CD4-positive, alpha-beta T cell treated with Interleukin-15 for 1 hour (primary cell): ENCODE measurements at places on chromosomes 1 and 21.

GRCh38 chr1:27660300-27660835 lies 11.6 kb downstream of the IFI6 start:
- DNase-seq: no peak

- no peak for DNase-seq
Observed at GRCh38 chr1:17565461-17566252, 26.2 kb downstream of the ARHGEF10L start.

- no peak for DNase-seq
Observed at GRCh38 chr1:212738330-212738729, 38.7 kb upstream of the BATF3 start.

GRCh38 chr1:169739980-169740379 lies 6.1 kb upstream of the SELE start:
- no peak for DNase-seq

DNA sequence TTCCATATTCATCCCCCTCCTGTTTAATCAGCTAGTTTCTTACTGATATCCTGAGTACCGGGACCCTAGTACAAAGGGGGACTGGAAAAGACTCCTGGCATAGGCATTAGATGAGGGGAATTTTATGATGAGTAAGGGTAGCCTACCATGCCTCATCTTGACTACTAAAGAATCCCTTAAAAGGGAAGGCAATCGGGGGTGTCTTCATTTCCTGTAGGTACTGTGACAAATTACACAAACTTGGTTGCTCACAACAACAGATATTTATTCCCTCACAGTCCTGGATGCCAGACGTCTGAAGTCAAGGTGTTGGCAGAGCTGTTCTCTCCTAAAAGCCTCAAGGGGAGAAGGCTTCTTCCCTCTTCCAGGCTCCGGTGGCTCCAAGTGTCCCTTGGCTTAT lies 28.9 kb upstream of the RUNX1 start:
- no peak for DNase-seq

DNA sequence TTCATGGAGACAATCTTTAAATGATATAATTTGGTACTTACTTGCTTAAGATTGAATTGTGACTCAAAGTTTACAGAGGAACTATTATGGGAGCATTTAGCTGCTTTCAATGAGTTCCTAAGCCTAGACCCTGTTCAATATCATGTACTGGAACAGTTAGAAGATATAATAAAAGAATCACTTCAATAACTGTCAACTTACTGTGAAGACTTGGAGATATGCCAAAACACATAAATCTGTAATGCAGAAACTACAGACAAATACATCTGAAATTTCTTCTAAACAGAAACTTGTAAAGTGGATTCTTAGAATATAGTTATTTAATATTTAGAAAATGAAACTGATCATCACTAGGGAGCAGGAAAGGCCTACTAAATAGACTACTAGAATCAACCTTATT lies 259.3 kb downstream of the HLX start:
- no peak for DNase-seq

GRCh38 chr1:80675454-80675853 lies 1125.3 kb upstream of the ADGRL2 start:
- DNase-seq: no peak

GRCh38 chr1:159999204-159999603 lies 32.6 kb downstream of the PIGM start:
- DNase-seq: no peak

DNA sequence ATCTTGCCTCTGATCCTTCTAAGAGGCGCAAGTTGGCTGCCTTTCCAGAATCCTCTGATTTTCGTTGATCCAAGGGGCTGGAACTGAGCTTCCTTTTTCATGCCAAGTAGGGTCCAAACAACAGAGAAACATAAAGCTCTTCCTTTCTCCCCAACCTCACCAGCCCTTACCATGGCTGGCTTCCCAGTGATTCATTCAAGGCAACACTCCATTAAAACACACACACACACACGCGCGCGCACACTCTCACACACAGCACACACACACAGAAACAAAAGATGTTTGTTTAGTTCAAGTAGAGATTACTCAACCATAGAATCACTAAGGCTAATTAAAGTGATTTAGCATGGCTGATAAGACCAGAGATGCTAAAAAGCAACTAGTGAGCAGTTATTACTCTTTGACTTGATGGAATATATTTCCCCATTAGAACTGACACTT lies 13.0 kb upstream of the GUCA2A start:
- DNase-seq: no peak

- DNase-seq: no peak
Observed at GRCh38 chr1:70966018-70966638, 81.5 kb downstream of the PTGER3 start.

DNA sequence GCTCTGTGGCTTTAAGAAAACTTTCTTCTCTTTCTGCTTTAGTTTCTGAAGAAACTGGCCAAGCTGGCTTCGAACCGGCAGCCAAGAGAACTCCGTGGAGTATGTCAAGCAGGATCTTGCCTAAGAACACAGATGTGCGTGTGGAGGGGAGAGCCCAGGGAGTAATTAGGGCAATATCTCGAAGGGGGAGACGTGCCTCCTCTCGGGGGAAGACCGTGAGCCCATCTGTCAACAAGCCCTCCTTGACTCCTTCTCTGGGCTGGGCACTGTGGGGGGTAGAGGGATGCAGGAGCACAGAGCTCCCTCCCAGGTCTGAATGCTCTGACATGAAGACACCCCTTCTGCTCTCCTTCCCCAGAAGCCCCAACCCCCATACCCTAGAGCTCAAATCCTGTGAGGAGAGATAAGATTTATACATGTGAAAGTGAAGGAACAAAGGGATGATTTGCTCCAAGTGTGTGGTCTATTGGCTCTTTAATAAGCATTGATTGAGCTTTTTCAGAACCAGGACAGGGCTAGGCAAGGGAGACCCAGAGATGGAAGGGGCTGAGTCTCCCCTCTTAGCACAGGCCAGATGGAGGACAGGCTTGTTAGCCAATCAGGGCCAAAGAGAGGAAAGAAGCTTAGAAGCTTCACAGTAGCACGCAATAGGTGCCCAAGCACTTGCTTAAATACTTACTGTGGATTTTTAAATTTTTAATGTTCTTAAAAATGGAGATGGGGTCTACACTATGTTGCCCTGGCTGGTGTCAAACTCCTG lies 37.5 kb downstream of the EDN2 start:
- no peak for DNase-seq

DNA sequence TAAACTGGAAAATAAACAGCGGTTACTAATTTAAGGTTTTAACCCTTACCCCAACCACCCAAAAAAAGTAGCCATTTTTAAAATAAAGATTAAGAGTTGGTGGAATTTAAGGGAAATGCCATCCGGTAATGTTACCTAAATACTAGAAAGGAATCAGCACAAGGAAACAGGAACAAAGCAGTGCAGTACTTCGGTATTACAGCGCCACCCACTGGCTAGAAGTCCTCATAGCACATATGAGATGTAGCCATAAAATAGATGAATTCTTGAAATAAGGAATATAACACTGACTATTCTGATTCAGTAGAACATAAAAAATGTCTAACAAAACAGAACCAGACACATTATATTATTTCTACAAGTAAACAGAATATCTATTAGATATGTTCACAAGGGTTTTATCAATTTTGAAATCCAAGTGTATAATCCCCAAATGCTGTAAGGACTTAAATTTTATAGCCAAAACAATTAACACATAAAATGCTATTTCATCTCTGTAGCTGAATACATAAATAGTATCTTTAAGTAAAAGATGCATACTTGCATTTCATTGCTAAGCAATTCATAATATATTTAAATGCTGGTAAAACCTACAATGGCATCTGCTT lies 58.8 kb downstream of the FRRS1 start:
- DNase-seq: peak; percentile 52

GRCh38 chr21:16201718-16202117 lies 471.9 kb downstream of the USP25 start:
- no peak for DNase-seq

DNA sequence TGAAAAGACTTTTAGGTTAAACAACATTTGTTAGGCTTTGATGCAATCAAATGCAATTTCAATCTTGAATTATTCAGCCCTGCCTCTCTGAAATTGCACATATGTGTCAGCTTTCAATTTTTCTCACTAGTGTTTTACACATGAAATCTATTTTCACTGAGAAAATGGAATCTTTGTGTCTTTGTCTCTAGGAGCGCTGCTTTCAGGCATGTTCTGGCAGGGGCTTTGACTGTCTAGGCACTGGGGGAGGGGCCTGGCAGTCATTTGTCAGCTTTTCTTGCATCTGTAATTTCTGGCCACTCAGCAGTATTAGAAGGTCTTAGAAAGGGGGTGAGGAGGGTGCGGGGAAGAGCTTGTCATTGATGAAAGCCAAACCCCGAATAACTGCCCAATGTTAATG lies 264.4 kb downstream of the PTPRC start:
- DNase-seq: no peak

DNA sequence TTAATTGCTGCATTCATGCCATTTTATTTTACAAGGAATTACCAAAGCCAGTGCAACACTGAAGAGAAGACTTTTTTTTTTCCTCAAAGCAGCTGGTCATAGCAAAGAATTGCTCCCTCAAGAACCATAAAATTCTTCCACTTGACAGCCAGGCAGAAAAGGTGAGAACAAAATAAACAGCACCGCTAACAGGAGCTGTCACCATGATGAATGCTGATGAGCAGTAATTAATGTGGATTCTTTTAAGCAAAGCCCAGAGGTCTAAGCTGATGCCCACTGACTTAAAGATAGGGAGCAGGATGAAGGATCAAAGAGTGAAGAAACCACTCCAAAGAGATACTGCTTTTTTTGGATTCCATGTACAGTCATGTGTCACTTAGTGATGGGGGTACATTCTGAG lies 428.4 kb downstream of the BRINP3 start:
- DNase-seq: no peak

DNA sequence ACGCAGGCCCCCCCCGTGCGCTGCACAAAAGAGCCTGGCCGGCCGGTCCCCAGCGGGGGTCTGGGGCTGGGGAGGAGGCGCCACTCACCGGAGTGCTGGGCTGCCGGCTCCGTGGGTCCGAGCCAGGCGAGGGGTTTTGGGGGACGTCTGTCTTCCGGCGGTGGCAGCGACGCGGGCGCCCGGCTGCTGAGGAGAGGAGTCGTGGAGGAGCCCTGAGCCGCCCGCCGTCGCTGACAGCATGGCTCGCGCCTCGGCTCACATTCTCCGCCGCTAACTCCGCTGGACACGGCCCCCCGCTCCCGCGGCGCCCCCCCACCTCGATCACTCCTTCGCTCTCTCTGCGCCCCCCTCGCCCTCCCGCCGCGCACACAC lies 649 bp downstream of the AHDC1 start:
- DNase-seq: no peak

DNA sequence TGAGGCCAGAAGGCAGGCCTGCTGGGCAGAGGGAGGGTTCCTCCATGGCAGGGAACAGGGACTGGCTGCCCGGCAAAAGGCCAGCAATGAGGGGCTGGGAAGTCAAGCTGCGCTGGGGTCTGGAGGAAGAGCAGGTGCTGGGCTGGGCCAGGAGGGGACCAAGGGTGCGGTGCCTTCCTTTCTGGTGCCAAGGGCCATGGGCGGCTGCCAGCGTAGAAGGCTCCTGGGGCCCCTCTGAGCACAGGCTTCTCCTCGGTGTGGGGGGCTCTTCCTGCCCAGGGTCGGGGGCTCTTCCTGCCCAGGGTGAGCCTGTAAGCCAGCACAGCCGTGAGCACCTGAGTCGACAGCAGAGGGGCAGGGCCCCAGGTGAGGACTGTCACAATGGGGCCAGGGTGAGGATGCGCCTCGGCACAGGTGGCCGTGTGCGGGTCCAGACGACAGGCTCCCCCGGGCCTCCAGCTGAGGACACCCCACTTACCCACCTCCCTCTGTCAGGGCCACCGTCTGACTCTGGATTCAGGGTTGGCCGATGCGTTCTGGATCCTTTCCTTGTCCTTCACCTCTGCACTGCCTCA lies 10.7 kb upstream of the DNMT3L start:
- DNase-seq: no peak

GRCh38 chr1:88224906-88225305 lies 459.2 kb upstream of the PKN2 start:
- DNase-seq: no peak

GRCh38 chr1:62057641-62058290 lies 136.9 kb upstream of the L1TD1 start:
- no peak for DNase-seq

GRCh38 chr1:114324662-114324965 lies 170.9 kb upstream of the SYT6 start:
- DNase-seq: no peak

GRCh38 chr1:55749975-55750627 lies 534.9 kb upstream of the USP24 start:
- DNase-seq: no peak

GRCh38 chr21:46100906-46101305 lies 3.0 kb downstream of the COL6A2 start:
- no peak for DNase-seq

DNA sequence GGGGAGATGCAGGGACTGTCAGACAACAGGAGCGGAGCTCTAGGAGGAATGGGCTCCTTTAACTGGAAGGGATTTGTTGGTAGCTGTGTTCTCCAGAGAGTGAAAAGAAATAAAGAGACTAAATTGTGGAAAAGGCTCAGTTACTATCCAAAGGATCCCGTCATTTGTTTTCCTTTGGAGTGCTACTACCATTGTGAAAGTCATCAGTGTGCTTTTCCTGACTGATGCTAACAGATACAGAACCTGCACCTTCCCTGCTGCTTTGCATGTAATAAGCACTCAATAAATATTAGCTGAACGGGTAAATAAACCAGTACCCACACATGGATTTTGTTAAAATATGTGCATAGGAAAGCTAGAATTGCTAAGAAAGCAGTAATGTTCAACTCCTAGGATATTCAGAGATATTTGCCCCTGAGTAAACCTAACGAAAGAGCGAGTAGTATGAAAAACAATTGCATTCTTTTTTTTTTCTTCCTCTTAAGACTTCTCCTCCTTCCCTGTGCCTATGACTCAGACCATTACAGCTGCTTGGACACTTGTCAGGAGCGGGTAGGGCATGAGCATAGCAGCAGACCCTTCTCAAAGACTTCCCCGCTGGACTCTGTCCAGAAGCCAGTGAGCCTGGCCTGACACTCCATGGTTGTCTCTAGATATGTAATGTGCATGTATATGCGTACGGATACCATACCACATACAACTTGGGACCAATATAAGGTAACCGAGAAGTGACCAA lies 41.7 kb downstream of the PTGFRN start:
- no peak for DNase-seq
